ENCODE measurements at places on chromosomes 3 and 15. TPM values are rescaled to one million over a fixed set of nuclear protein-coding genes. Genes with fewer than 3 reads are reported as not detected.
A peak's percentile ranks its signal among the peaks of the same experiment; 100 is the strongest.

DNA sequence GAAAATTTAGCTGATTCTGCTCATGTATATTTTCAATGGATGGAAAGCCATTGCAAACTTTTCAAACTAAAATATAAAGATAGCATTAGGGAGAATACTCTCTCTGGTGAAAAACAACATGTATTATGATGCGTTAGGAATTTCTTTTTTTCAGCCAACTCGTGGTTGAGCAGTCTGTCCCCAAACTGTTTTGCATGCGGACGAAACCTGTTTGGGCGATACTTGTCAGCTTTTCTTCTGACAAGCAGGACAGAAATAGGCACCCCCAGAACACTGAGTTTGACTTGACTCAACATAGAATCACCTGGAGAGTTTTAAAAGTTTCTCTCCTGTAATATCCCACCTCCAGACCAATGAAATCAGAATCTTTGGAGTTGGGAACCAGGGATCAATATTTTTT, 417.5 kb upstream of the TPRG1 start:
- H3K27me3 ChIP-seq = no peaks in the 10 kb centered on the region
- H3K4me3 ChIP-seq = peak overlapping the region; percentile 56
- DNase-seq = no peak
- H3K36me3 ChIP-seq = no peaks in the 10 kb centered on the region

NPAP1 gene
- not detected for total RNA-seq

C3orf85 gene
- total RNA-seq = not detected

DNA sequence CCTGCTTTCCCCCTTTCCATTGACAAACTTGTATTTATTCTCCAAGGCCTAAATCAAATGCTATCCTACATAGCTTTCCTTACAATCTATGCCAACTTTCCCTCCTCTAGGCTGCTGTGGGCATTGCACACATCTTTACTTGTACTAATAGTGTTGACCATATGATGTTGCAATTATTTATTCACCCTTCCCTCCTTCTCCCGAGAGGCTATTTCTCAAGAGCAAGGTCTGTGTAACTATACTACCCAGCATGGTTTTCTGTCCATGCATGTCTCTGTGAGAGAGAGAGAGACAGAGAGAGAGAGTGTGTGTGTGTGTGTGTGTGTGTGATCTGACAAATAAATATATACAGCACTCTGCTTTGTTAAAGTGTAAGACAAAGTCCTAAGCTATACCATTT, 63.8 kb downstream of the GTPBP8 start:
- H3K27me3 ChIP-seq = no peaks in the 10 kb centered on the region
- no peak for DNase-seq
- peaks cover 2% of the 10 kb centered on the region for H3K36me3 ChIP-seq
- no peak overlapping the region for H3K27ac ChIP-seq

- no peak for DNase-seq
- H3K27ac ChIP-seq = peak overlapping the region; percentile 74
- H3K4me3 ChIP-seq = peak overlapping the region; percentile 21
- H3K4me1 ChIP-seq = peaks cover 6% of the 10 kb centered on the region
- H3K36me3 ChIP-seq = peaks cover 22% of the 10 kb centered on the region
- no peaks in the 10 kb centered on the region for H3K27me3 ChIP-seq
These were observed 20.2 kb downstream of the CPOX start for GRCh38 chr3:98573181-98573728.

DNA sequence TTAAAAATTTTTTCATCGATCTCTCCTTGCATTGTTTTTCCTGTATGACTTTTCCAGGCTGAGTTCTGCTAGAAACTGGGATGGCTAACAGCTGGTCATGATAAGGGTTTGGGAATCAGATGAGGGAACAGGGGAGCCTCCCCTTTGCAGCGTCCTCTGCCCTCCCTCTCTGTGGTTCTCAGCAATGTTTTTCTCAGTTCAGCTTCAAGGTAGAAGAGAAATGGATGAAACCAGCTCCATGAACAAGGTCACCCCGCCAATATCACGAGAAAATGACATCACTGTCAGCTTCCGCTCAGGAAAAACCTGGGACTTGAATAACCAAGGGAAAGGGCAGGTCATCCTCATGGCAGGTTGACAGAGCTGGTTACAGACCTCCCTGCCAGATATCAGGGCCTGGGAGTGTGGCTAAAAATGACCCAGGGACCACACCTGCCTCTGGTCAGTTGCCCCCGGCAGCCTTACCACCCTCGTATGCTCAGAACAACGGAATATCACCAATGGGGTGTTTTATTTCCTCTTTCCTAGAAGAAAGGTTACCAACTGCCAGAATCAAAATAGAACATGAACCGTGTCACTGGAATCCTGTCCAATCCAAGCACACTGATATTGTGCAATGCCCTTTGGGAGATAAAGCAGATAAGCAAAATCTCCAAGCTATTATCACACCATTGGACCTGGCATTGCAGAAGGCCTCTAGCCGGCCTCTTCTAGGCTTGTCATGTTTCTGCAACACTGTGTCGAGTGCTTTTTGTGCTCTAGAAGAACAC, 26.1 kb downstream of the LSM3 start:
- H3K27me3 ChIP-seq = no peaks in the 10 kb centered on the region
- DNase-seq = no peak
- H3K4me3 ChIP-seq = no peak overlapping the region
- H3K36me3 ChIP-seq = peaks cover 6% of the 10 kb centered on the region

ARHGAP31 gene
- total RNA-seq = 23.7 TPM

CORO2B gene
- 1.0 TPM for total RNA-seq

UBA7 gene
- 216 TPM for total RNA-seq

DNA sequence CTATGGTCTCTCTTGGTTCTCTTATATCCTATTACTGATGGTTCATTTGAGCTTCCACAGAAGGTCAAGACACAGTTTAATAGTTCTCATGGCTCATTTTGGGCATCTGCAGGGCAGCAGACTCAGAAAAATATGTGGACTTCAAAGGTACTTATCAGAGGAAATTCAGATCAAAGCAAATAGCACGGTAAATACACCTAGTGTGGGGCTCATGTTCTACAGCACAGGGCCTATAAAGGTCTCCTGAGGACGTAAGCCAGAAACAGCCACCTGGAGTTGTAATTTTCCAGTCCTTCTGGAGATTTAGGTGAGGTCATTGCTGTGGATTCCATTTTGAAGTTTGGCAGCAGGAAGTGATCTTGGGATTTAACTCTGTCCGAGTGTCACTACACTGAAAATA, 134.5 kb upstream of the SGO1 start:
- no peaks in the 10 kb centered on the region for H3K27me3 ChIP-seq
- H3K4me1 ChIP-seq = peaks cover 8% of the 10 kb centered on the region
- no peaks in the 10 kb centered on the region for H3K36me3 ChIP-seq
- no peak for DNase-seq
- H3K27ac ChIP-seq = no peak overlapping the region

HRG gene
- not detected for total RNA-seq

GRCh38 chr15:29403772-29404171, 134.2 kb upstream of the NSMCE3 start:
- H3K4me1 ChIP-seq = no peaks in the 10 kb centered on the region
- DNase-seq = no peak
- no peaks in the 10 kb centered on the region for H3K36me3 ChIP-seq
- H3K4me3 ChIP-seq = no peak overlapping the region
- peaks cover 8% of the 10 kb centered on the region for H3K27me3 ChIP-seq

DNA sequence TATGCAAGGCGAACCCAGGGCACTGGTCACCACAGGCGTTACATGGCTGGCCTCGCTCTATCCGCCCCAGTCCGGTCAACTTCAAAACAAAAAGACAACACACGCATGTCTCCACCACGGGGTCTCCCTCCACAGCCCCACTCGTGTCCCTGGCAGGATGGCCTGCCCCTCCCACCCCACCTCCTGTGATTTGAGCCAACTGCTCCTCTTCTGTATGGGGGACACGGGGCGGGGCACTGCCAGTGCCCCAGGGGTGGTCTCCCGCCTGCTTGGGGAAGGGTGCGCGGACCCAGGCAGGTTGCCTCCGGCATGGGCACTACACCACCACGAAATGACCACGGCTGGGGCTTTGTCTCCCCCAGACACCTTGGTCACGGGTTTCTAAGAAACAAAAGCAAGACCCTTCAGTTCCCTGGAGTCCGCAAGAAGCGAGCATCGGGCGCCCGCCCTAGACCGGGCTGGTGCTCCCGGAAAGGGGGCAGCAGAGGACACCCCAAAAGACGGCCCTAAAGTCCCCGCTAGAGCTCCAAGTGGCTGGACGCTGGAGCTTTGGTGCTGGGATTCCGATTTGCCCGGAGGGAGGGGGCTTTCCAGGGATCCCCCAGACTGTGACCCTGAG, 219.3 kb upstream of the PRICKLE2 start:
- no peaks in the 10 kb centered on the region for H3K36me3 ChIP-seq
- H3K27me3 ChIP-seq = peaks cover 43% of the 10 kb centered on the region
- no peak overlapping the region for H3K27ac ChIP-seq
- H3K4me3 ChIP-seq = no peak overlapping the region
- DNase-seq = no peak

DNA sequence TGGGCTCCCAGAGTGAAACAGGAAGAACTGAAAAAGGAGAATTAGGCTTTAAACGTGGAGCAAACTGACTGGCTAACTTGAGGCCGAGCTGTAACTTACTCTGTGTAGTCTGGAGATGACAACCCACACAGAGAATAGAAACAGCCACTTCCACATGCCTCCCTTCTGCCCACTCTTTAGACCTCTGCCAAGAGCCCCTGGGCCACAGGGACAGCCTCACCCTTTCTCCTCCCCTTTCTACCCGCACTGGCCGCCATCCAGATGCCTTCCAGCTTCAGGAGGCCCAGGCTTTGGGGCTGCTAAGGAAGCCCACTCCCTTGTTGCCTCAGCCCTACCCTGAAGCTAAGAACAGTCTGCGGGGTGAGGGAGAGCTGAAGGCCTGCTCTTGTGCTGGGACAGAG, 6.8 kb downstream of the ARHGAP31 start:
- no peaks in the 10 kb centered on the region for H3K27me3 ChIP-seq
- peaks cover 8% of the 10 kb centered on the region for H3K36me3 ChIP-seq
- no peak overlapping the region for H3K4me3 ChIP-seq
- peaks cover 68% of the 10 kb centered on the region for H3K4me1 ChIP-seq

ITIH3 gene
- not detected for total RNA-seq

GRCh38 chr15:98537516-98538060, 110.8 kb upstream of the IGF1R start:
- no peak for DNase-seq
- no peaks in the 10 kb centered on the region for H3K4me1 ChIP-seq
- no peak overlapping the region for H3K4me3 ChIP-seq

- no peak overlapping the region for H3K4me3 ChIP-seq
- DNase-seq = no peak
- H3K4me1 ChIP-seq = no peaks in the 10 kb centered on the region
- H3K27me3 ChIP-seq = no peaks in the 10 kb centered on the region
- no peak overlapping the region for H3K27ac ChIP-seq
These were observed 5.1 kb downstream of the ABI3BP start for GRCh38 chr3:100988080-100988479.

- no peak for DNase-seq
- no peaks in the 10 kb centered on the region for H3K27me3 ChIP-seq
- peaks cover 65% of the 10 kb centered on the region for H3K4me1 ChIP-seq
- H3K27ac ChIP-seq = peak overlapping the region; percentile 72
- peaks cover 88% of the 10 kb centered on the region for H3K36me3 ChIP-seq
These were observed 71.3 kb upstream of the CGNL1 start for GRCh38 chr15:57305009-57305408.

- no peaks in the 10 kb centered on the region for H3K27me3 ChIP-seq
- H3K36me3 ChIP-seq = no peaks in the 10 kb centered on the region
- DNase-seq = no peak
- no peak overlapping the region for H3K4me3 ChIP-seq
- no peaks in the 10 kb centered on the region for H3K4me1 ChIP-seq
These were observed 153.8 kb upstream of the RORA start for GRCh38 chr15:61382927-61383326.

- H3K27me3 ChIP-seq = peaks cover 6% of the 10 kb centered on the region
- H3K27ac ChIP-seq = no peak overlapping the region
- H3K36me3 ChIP-seq = no peaks in the 10 kb centered on the region
- DNase-seq = no peak
- H3K4me1 ChIP-seq = peaks cover 4% of the 10 kb centered on the region
These were observed 55.8 kb downstream of the GUCA1C start for GRCh38 chr3:108897883-108898282.

DNA sequence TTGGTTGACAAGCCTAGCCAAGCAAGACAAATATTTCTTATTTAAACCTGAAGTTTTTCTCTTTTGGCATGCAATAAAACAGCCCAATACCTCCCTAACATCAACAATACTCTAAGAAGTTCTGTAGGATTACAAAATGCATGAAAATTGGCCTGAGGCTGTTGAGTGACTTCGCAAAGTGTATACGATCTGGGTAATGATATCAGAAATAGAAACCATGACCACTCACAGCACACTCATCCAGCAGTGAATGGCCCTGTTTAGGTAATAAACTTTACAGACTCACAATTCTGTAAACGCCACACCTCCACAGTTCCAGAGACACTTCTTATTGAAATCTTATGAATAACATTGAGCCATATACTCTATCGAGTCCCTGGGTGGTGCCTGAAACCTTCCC, 83.0 kb upstream of the NAALADL2 start:
- no peak overlapping the region for H3K27ac ChIP-seq
- no peaks in the 10 kb centered on the region for H3K27me3 ChIP-seq

DNA sequence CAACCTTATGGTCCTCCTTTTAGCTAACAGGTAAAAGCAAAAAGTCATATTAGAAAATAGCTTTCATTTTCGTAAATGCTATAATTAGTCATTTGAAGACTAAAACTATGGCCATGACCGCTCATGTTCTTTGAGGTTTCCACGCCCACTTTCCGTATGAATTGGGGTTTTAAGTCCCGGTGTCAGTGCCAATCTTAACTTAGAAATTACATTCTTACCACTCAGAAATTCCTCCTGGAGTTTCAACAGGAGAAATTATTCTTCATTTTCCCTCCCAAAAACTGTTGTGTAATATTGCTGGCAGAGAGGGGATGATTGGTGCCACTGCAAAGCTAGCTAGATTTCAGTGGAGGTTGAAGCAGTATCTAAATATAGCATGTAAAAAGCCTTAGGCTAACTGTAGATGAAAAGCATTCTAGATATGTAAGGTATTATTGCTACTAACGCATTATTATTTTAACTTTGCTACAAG, 71.0 kb upstream of the MDFIC2 start:
- H3K27ac ChIP-seq = no peak overlapping the region
- H3K4me3 ChIP-seq = no peak overlapping the region
- H3K36me3 ChIP-seq = no peaks in the 10 kb centered on the region
- H3K27me3 ChIP-seq = peaks cover 5% of the 10 kb centered on the region
- no peak for DNase-seq

GXYLT2 gene
- total RNA-seq = not detected

DNA sequence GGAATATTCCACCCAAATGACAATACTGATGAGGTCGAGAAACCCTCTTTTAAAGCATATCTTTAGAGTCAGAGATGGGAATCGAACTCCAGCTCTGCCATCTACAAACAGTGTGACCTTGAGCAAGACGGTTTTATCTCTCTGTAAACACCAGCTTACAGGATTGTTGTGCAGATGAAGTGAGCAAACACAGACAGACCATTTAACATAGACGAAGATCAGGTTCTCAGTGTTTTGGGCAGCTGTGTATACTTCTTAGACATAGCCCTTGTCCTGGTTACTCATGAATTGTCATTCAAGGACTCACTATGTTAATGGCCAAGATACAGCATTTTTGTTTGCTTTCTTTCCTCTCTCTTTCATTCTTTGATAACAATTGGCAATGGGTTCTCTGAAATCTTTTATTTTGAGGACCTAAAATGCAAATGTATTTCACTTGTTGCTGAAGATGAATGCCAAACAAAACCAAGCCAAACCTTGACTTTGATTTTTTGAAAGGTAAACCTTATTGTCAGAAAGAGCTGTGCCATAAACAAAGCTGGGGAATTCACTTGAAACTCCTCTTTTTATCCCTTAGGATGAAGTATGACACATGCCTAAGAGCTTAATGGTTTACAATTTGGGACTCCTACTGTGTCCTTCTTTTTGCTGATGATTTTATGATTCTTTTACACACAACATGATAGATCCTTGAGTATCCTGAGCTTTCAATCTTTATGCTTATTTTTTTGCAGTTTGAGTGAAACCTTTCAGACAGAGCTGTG, 250.0 kb upstream of the PDZRN3 start:
- no peaks in the 10 kb centered on the region for H3K27me3 ChIP-seq
- H3K4me1 ChIP-seq = no peaks in the 10 kb centered on the region
- H3K27ac ChIP-seq = no peak overlapping the region
- no peak overlapping the region for H3K4me3 ChIP-seq
- H3K36me3 ChIP-seq = no peaks in the 10 kb centered on the region
- no peak for DNase-seq

Data from activated B cell treated with CpG ODN at 0.5 μM for 24 hours (primary cell).